ENCODE measurements at places on chromosomes 7 and 10. TPM values are rescaled to one million over a fixed set of nuclear protein-coding genes. Genes with fewer than 3 reads are reported as not detected.

The RPP38 gene
- 13.2 TPM for total RNA-seq

The SERPINE1 gene
- 2,165 TPM for total RNA-seq

The FAM25G gene
- total RNA-seq, result not detected

The PRSS37 gene
- not detected for total RNA-seq

The SFRP4 gene
- 0.04 TPM for total RNA-seq

The MEST gene
- total RNA-seq, result 8.4 TPM

The CPSF4 gene
- total RNA-seq, result 31.5 TPM

The VPS41 gene
- 68.0 TPM for total RNA-seq

The MOGAT3 gene
- not detected for total RNA-seq

The SORBS1 gene
- total RNA-seq, result 3.9 TPM

The CUBN gene
- total RNA-seq, result 2.0 TPM

The ADAM12 gene
- 0.21 TPM for total RNA-seq

The HOXA3 gene
- 0.66 TPM for total RNA-seq

The KLF14 gene
- not detected for total RNA-seq

All from pulmonary artery endothelial cell (primary cell).